ENCODE measurements at places on chromosomes 6 and 20.

DNA sequence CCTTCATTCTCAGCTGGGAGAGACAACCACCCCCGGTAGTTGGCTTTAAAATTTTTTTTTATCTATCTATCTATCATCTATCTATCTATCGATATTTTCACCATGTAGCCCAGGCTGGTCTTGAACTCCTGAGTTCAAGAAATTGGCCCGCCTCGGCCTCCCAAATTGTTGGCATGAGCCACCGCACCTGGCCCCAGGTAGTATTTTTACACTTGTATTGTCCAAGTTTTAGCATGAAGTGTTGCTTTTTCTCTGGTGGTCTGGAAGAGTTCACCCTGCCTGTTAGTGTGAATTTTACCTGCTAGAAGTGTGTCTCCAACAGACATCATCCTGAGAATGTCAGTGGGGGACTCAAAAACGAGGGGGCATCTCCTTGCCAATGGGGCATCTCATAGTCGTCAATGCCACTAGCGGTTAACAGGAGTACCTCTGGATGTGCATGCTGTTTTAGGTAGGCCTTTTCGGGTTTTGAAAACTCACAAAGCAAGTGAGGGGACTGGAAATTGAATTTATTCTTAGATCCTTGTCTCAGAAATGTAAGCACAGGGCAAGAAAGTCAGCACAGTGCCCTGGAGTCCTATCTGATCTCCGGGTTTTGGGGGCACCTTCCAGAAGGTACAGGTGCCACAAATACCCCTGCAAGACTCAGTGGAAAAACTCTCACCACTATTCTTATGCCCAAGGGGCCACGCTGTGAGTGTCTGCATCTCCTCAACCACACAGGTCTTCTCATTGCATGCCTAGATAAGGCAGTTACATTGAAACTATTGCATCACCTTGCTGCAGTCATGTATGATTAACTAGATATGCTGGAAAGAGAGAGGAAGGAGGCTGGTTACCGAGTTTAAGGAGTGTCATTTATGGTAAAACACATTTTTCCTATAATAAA lies 37.1 kb downstream of the TNFAIP3 start:
- no peak for DNase-seq

DNA sequence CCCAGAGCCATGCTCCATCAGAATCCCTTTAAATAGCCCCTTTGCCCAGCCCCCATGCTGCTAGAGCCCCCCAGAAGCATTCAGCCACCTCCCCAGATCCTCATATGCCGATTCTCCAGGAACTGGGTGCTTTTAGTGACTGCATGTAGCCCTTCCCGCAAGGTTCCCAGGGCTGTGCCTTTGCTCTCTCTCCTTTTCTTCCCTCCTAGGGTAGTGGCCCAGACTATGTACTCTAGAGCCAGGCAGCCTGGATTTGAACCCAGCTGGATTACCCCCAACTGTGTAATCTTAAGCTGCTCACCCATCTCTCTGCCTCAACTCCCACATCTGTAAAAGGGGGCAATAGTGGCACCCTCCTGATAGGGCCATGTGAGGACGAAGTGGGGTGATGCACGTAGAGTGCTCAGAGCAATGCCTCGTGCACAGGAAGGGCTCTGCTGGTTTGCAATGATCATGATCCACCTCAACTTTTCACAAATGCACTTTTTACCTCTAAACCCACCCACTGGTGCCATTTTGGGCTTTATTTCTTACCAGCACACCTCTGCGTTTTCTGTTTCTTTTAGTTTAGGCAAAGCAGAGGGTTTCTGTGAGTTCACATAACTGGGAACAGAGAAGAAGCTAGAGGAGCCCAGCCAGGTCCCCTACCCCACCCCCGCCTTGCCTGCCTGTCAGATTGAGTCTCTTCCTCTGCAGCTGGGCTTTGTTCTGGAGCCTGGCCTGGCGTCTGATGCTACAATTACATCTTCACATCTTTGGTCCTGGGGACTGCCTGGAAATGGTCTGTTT lies 396.5 kb downstream of the RNGTT start:
- DNase-seq = no peak

- DNase-seq = no peak
These were observed 9.1 kb downstream of the HIVEP2 start for GRCh38 chr6:142935553-142936517.

DNA sequence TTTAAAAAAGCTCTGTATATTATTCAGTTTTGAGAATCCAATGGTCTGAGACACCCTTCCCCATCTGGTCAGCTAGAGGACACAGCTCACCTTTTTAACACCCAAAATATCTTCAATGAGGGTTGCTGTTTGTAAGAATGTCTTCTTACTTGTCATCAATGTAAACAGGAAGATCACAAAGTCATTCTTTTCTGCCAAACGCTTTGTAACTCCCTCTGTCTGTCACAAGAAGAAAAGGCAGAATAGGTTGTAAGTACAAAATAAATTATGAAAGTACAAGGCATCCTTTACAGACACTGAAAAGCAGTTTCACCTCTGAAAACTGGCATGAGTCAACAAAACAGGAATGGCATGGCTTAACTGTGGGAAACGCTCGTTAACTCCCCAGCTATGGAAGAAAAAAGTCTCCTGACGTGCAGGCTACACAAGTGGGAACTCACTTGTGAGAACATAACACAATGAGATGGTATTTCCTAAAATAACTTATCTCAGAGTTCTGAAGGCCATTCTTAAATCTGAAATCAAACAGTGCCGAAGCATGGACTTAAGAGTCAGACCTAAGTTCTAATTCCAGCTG lies 42.7 kb downstream of the TRPC4AP start:
- DNase-seq = no peak

GRCh38 chr6:84399003-84399402 lies 171.6 kb upstream of the CEP162 start:
- no peak for DNase-seq

DNA sequence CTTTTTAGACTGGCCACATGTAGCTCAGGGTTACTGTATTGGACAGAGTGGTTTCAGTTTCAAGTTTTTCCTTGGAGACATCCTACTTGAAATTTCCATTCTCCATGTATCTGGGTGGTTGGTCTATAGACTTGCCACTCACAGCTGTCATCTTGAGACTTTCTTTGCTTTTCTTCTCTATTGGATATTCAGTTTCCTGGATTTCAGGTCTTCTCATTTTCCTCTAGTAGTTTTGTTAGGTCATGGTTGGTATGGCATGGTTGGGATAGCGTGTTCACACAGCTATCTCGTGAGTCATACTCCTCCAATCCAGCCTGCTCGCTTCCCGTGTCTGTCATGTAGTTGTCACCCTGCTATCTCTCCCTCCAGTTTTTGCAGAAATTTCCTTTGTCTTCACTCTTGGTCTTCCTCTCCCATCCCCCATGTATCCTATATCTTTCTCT lies 48.3 kb downstream of the PTPN1 start:
- no peak for DNase-seq

DNA sequence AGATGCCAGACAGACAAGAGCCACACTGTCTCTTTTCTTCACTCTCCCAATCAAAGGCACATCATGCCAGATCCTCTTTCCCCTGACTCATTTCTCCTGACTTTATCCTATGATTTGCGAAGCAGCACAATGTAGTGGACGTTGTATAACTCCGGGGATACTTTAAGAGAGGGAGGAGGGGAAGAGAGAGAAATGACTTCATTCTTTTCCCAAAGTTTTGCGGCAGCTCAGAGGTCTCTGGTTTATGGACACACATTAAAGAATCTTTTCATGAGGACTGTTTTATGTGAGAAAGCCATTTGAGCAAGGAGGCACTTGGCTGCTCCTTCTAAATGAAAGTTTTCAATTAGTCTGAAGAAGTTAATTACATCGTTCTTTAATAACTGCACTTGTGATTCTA lies 75.1 kb upstream of the MC3R start:
- no peak for DNase-seq

DNA sequence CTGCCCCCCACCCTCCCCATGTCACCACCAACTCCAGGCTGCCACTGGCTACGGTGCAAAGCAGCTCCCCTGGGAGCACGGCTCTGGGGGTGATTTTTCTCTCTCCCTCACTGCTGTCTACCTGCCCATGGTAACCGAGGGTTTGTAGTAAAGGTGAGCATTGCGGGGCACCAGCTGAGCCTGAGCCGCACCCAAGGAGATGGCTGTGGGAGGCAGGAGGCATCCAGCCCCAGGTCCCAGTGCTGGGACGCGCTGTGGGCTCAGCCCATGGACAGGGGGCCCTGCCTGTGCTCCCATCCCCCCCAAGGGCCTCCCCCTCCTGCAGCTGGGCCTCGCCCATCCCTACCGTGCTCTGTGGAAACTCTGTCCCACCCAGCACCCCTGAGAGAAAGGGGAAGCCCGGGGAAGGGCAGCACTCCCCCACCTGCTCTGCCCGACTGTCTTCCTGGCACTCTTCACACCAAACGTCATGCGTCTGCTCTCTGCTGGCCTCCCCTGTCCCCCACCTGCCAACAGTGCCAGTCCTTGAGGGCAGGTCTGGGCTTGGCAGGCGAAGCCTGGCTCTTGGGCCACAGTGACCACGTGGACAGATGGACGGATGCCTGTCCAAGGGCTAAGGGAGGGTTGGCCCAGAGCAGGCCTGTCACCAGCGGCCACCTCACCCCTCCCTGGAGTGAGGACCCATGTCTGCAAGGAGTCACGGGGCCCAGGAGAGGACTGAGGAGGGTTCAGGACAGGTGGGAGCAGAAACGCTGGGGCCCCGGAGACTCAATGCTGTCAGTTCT lies 3.8 kb upstream of the CHRNA4 start:
- DNase-seq = no peak

GRCh38 chr20:24370911-24371695 lies 98.3 kb upstream of the SYNDIG1 start:
- no peak for DNase-seq

Data from keratinocyte (primary cell).